ENCODE measurements at places on chromosomes 1 and 21.
A peak's percentile ranks its signal among the peaks of the same experiment; 100 is the strongest.

GRCh38 chr1:59410457-59410856 is 113.6 kb downstream of the FGGY start:
- DNase-seq = no peak

GRCh38 chr1:213658457-213658856 is 329.3 kb upstream of the PROX1 start:
- DNase-seq = no peak

DNA sequence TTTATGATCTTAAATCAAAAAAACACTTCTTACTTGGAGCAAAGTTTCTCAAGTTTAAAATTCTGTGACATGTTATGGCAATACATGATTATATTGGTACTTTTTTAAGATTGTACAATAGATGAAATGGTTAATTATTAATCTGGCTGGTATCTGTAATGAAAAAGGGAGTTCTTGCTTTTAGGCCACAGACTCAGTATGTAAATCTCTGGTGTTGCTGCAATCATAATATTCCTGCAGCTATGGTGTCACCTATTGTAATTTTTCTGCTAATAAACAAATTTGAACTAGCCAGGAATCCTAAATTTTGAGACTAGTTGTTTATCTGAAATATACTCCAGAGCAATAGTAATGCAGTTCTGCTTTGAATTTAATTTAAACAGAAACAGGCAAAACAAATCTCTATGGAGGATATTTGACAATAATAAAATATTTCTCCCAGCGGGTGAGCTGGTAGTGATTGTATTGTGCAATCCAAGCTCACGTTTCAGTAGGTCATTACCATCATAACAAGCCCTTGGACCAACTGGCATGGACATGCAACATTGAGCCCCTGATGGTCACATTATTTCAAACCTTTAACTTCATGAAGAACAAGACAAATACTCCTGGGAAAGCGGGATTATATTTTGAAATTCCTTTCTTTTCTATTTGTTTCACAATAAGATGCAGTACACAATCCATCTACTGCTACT is 77.2 kb upstream of the USH2A start:
- DNase-seq = no peak

DNA sequence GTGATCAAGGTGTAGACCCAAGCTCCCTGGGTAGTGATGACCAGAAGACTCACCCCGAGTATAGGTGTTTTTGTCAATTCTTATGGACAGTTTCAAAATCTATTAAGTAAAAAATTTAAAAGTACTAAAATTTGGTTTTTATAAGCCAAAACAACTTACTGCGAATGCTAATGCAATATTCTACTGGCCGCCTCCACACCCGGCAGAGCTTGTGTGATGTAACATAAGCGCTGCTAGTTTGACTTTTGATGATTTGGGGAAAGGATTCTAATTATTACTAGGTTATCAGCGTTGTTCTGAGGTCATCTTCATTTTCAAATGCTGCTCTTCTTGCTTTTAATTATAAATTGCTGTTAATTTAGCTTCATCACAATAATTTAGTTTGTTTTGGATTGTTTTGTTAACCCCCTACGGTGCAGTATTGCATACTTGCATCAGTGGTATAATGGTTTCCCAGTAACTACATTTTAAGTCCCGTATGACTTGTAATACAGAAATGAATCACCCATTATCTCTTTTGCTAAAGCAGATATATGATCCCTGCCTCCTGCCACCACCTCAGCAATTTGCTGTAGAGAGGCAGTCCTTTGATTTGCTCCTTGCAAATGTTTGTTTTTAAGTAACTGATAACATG is 178.0 kb downstream of the SDCCAG8 start:
- DNase-seq = no peak

GRCh38 chr1:225476100-225476511 is 48.3 kb upstream of the LBR start:
- no peak for DNase-seq

GRCh38 chr1:43711524-43712386 is 4.4 kb downstream of the ST3GAL3 start:
- DNase-seq = no peak

DNA sequence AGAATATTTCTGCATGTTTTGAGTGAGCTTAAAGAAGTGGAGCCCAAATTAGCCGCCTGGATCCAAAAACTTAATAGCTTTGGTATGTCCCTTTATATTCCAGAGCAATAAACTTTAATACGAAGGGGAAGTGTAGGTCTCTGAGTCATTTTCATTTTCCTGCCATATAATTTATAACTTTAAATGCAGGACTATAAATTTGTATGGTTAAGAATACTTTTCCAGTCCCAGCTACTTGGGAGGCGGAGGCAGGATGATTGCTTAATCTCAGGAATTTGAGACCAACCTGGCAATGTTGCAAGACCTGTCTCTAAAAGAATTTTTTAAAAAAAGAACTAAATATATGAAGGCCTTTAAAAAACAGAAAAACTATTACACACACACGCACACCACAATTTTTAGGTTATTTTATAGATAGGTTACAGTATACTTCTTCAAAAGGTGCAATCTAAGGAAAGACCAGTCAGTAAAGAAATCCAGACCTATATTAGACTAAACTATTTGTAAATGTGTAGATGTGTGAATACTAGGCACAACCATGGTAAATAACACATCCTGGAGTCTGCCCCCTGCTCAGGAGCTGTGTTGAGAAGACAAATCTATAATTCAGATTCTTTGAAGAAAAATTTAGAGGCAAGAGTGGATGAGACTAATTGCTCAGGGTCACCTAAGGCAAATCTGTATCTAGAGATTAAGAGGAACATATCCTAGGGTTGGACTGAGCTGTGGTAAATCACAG is 80.3 kb downstream of the TTC3 start:
- no peak for DNase-seq

DNA sequence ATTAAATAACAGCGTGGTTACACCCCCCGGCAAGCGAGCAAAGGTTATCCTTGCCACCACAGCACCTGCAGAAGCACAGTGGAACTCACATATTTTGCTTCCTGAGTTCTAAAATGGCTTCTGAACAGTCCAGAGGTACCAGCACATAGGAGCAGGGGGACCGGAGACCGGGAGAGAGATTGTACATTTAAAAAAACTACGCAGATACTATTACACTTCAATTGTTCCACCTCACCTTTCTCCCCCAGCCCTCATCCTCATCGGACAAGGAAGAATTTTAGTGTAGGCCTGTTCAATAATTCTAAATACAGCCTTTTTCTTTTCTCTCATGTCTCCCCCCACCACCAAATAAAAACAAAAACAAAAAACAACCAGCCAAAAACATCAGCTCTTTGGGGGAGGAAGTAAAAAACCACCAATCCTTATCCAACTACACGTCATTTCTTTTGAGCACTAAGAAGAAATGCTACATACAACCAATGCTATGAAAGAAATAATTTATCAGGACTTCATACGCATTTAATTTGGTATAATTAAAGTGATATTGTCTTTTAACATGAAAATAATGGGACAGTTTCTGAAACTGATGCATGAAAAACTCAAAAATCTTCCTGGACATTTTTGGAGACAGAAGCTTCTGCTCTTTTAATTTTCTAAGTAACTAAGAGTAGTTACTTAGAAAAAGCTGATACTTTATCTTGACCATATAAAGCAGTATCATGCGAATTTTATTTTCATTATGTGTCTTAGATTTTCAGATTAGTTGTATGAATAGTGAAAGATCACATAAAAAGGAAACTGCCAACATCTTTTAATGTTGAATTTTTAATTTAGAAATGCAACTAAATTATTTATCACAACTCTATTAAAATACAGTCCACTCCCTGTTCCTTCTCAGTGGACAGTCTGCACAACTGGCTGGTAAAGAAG is 9.1 kb downstream of the CDKN2C start:
- no peak for DNase-seq

- no peak for DNase-seq
Measured at GRCh38 chr1:87648323-87649119, 319.8 kb downstream of the LMO4 start.

DNA sequence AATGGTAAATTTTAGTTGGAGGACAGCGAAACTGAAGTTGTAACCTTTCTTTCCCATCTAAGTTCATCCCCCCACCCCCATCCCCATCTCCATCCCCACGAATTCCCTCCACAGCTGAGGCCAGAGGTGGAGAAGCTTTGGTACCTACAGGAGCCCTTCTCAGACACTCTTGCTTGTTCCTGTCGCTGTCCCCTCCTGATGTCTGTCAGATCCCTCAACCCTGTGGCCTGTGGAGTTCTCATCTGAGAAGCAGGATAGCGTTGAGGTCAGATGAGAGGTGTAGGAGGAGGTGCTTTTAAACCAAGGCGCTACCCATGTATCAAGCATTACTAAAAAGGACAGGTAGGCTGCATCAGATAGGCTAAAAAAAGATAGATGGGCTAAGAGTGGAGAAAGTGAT is 769 bp downstream of the NTPCR start:
- DNase-seq = peak; percentile 36

GRCh38 chr1:23902321-23903278 is 10.6 kb downstream of the CNR2 start:
- DNase-seq = no peak

DNA sequence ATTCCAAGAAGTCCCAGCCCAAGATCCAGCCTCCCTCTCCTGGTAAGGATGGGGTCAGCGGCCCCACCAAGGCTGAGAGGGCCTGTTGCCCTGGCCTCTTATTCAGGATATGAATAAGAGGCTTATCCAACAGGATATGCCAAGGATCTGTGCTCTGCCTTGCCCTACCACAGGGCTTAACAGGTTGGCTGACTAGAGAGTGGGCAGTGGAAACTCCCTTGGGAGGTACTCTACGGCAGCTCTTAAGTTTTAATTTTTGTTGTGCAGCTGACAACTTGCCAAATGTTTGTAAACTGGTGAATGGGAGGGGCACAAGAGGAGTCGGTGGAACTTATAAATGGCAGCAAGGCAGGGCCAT is 16.5 kb upstream of the PIGV start:
- no peak for DNase-seq

DNA sequence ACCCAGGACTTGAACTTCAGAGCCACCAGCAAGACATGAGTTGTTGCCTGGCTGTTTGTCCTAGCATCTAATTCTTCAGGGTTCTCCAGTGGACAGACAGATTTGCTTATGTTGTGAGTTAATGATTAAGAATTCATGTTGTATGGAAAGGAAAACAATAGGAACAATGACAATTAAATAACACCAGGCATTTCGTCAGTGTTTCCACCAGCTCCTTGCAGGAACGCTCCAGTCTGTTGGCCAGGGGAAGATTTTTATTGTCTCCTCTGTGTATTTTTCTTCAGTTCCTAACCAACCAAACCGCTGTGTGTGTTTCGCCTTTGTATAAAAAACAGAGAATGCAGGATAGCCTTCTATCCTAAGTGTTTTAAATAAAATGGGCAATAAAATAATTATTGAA is 64.4 kb upstream of the PTGFR start:
- no peak for DNase-seq

DNA sequence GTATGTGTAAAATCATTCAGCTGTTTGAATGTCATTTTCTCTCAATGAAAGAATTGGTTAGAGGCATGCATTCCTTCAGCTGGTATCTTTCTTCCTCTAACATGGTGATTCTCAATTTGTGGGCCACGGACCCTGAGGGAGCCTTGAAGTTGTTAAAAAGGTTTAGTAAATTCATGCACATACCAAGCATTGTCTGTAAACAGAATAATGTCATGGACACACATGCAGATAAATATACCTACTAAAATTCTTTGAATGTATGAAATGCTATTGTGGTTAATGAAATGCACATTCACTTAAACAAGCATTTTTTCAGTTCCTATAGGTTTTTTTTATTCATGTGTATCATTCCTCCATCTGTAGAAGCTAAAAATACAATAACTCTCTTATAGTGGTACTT is 65.4 kb downstream of the PBX1 start:
- no peak for DNase-seq

GRCh38 chr1:110152133-110152785 is 2.0 kb downstream of the SLC6A17 start:
- no peak for DNase-seq

DNA sequence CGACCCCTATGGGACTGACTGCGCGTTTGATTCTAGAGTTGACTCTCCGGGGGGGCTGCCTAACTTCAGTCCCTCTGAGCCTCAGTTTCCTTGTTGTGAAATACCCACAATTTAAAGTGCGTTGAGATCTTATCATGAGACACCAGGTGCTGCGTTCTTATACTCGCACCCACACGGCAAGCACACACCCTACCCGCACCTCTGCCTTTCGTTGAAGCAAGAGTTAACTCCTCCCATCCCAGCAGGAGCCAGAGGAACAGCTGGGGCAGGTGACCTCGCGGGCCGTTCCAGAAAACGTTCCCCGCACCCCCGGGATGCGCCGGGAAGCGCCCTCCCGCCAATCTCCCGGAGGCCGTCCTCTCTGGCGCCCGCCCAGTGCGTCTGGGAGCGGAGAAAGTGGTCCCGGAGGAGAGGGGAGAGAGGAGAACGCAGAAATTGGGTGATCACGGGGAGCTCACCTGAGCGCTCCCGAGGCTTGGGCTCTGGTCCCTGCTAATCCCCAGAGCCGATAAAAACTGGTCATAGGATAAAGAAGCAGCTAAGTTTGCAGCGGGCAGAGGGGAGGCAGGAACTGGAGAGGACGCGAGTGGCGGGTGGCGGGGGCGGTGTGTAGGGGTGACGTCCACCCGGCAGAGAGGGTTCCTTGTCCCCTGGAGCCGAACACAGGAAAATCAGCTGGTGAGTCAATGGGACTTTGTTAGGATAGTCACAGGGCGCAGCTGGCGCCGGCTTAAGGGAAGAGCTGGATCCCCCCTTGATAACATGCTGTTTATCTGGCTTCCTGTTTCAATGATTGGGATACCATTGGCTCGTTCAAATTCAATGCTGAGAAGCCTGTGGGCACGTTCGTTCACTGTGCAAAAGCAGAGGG is 869 bp downstream of the NAV1 start:
- DNase-seq = no peak

DNA sequence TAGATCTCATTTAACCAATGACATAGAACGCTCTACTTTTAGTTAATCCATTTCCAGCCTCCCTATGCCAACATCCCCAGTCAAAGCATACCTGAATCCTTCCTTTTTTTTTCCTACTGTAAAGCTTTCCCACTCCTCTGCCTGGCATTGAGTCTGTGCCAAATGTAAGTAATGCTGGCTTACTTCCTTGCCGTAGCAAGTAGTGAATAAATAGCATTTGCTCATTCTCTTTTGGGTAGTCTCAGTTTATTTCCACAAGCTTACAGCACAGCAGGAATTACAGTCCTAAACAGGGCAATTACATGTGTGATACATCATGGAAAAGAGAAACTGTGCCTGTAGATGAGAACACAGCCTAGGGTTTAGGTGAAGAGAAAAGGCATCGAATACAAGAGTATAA is 352.6 kb upstream of the NEGR1 start:
- DNase-seq = no peak
